Inflammatory macrophage treated with lipopolysaccharide for 4 hours (primary cell): ENCODE measurements at places on chromosomes 16 and 17.

DNA sequence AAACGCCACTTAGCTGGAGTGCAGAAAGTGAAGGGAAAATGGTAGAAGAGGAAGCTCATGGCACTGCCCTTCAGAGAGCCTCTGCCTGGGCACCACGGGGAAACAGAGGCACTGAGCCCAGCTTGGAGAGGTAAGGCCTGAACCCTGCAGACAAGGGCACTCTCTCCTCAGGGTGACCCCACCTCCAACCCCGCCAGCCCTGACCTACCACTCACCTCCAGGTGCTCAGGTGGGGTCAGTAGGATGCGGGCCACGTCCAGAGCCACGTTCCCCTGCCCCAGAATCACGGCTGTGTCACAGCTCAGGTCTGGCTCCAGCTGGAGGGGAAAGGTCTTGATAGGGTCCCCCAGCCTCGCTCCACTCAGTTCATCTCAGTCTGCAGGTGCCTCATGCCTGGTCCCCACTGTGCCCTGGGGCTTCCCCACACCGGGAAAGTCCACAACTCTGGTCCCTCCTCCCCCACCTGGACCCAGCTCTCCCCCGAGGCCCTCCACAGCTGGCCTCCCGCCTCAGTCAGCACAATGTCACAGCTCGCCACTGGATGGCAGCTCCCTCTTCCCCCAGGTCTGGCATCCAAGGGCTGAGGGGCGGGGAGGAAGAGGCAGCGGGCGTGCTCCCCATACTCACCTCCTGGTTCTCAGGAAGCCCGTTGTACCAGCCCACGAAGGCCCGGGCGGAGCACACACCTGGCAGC, 6.0 kb upstream of the GRIN2C start:
- DNase-seq = no peak

DNA sequence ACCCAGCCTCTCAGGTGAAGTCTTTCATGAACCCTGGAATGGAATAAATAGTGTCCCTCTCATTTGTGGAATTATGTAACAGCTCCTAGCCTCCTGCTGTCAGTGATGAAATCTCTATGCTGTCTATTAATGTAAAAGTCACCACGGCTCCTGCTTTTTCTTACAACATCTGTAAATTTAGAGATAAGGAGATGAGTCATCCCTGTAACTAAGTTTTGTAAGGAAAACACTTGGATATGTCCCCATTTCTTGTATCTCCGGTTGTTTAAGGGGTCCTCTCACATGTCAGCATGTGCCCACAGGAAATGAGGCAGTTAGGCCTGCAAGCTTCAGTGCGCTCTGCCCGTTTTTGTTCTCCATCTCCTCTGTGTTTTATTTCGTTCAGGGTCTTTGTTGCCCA, 2.8 kb upstream of the NAT9 start:
- peak; percentile 80 for DNase-seq

- peak; percentile 38 for DNase-seq
These were observed 24.2 kb downstream of the ZNRF1 start for GRCh38 chr16:75023009-75023408.

- no peak for DNase-seq
These were observed 908 bp upstream of the SNAI3 start for GRCh38 chr16:88687254-88687576.

DNA sequence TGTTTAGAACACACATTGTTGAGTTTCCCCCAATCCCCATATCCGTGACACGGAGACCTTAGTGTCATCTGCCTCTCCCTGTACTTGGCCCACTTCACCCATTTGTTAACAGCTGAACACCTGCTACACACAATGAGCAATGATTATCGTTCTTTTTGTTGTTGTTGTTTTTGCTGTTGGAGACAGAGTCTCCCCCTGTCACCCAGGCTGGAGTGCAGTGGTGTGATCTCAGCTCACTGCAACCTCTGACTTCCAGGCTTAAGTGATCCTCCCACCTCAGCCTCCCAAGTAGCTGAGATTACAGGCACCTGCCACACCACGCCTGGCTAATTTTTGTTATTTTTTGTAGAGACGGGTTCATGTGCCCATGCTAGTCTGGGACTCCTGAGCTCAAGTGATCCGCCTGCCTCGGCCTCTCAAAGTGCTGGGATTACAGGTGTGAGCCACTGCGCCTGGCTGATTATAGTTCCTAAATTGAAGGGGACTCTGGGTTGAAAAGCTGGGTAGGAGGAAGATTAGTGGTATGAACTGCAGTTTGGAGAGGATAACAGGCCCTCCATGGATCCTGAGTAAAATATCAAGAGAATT, 21.6 kb downstream of the NDE1 start:
- DNase-seq = no peak
